Activated CD4-positive, alpha-beta T cell treated with anti-CD3 and anti-CD28 coated beads for 48 hours (primary cell): ENCODE measurements at places on chromosomes 16 and 17.

- DNase-seq: no peak
These were observed 1.2 kb upstream of the MSLN start for GRCh38 chr16:759110-759910.

DNA sequence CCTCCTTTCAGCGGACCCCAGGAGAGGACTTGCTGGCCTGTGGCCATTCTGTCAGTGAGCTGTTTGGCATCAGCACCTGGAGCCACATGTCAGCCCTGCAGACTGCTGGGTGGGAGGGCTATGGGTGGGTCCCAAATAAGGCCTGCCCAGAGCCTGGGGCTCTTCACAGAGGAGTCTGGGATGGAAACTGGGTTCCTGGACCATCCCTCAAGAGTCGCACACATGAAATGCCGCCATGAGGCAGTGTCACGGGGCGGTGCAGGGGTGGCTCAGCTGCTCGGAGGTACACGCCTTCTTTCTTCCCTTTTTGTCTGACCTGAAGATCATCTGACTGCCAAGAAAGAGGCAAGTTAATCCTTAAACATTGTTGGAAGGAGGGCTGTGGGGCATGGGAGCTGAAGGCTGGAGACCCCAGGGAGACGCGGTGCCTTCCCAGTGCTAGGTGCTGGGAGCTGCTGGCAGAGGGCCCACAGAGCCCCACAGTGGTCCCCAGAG is 14.8 kb downstream of the MPRIP start:
- DNase-seq: no peak

GRCh38 chr17:7867881-7868329 is 10.1 kb downstream of the CYB5D1 start:
- no peak for DNase-seq

- no peak for DNase-seq
These were observed 19.4 kb downstream of the LYRM9 start for GRCh38 chr17:27873746-27874145.

- DNase-seq: no peak
These were observed 55.4 kb upstream of the HAPSTR1 start for GRCh38 chr16:9035996-9036395.

GRCh38 chr16:47976636-47977210 is 179.1 kb downstream of the ABCC12 start:
- no peak for DNase-seq

DNA sequence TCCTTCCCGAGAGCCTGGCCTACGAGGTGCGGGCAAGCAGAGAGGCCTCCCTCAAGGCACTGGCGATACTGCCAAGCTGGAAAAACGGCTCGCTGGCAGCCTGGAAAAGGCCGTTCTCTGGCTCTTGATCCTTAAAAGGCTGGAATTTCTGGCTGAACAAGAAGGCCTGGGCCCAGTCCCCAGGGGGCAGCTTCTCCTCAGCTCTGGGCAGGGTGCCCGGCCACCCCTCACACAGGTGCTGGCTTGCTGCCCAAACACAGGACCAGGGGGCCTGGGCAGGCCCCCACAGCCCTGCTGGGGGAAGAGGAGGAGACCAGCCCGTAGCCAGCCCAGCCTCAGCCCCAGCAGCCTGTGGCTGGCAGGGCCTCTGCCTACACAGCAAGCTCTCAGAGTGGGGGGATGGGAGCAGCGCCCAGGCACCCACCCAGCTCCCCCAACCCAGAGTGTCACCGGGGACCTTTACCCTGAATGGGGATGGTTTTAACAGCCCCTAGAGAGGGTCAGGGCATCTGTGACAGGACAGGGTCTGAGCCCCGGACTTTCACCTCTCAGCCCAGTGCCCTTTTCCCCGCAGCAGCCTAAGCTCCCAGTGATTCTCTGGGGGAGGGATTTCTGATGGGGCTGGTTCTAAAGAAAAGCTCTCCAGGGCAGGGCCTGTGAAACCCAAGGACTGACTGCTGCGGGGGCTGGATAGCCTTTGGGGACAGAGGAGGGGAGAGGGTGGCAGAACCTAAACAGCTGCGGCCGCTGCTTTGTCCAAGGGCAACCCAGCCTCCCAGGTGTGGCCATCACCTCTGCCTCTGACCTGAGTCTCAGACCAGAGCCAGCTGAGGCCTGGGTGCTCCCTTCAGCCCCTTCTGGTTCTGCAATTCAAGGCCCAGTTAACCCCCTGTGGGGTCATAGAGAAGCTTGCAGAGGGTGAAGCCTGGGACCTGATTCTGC is 38.6 kb upstream of the TOB1 start:
- no peak for DNase-seq

GRCh38 chr16:89693931-89694783 is 7.3 kb downstream of the SPATA2L start:
- no peak for DNase-seq

DNA sequence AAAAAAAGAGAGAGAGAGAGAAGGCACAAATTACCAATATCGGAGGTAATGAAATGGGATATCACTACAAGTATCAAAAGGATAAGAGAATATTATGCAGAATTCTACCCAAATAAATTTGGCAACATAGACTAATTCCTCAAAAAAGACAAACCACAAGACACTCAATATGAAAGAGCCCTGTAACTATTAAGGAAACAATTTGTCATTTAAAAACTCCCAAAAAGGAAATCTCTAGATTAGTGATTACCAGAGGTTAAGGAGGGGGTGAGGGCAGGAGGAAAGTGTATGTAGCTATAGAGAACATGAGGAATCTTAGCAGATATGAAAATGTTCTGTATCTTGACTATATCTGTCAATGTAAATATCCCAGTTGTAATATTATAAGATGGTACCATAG is 54.0 kb downstream of the CFDP1 start:
- peak; percentile 21 for DNase-seq
